ENCODE measurements at places on chromosomes 5 and 9.

- DNase-seq, result no peak
Observed at GRCh38 chr9:98219364-98219716, 26.9 kb upstream of the CORO2A start.

- DNase-seq, result no peak
Observed at GRCh38 chr9:97924386-97924785, 2.1 kb upstream of the TRMO start.

DNA sequence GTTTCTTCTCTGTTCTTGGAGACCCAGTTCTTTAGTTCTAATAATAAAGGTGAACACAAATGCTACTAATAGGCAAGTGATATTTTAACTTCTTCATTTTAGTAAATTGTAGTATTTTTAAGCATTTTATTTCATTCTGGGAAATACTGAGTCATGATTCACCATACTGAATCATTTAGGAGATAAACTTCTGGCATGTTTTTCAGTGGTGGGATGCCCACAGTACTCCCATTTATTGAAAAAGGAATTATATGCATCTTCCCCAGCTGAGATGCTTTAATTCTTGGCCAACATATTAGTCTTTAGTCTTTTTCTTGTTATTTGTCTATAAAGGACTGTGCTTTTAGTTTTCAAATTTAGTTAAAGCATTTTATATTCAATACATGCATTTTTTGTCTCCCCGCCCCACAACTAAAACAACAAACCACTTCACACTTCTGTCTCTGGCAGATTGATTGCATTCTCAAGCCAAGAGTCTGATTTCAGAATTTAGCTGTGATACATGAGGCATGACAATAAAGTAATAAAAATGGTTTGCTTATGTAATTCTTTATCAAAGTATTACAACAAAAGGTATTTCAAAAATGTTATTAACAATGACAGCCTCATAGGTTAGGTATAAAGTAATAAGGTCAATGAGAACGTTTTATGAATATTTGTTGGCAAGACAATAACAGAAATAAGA, 125.2 kb upstream of the CDH18 start:
- no peak for DNase-seq

DNA sequence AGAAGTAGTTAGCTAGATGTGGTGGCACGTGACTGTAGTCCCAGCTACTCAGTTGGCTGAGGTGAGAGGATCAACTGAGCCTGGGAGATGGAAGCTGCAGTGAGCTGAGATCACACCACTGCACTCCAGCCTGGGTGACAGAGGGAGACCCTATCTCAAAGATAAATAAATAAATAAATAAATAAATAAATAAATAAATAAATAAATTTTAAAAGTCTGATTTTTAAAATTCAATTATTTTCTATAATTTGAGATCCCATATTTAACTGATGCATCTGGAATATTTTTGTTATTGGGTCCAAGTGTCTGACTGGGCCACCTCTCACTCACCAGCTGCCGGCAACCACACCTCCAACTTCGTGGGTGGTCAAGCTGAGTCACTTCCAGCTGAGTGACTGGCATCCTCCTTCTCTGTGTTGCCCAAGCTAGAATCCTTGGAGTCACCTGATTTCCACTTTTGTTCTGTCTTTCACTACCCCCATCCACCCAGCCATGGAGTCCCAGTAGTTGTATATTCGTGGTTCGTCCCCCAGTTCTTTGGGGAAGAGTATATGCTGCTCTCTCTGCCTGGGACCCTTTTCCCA, 70.9 kb downstream of the EGFLAM start:
- DNase-seq, result no peak

- DNase-seq, result no peak
Observed at GRCh38 chr9:132136151-132136780, 25.6 kb upstream of the NTNG2 start.
